ENCODE measurements at places on chromosomes 3 and 15. TPM values are rescaled to one million over a fixed set of nuclear protein-coding genes. Genes with fewer than 3 reads are reported as not detected.
A peak's percentile ranks its signal among the peaks of the same experiment; 100 is the strongest.

DNA sequence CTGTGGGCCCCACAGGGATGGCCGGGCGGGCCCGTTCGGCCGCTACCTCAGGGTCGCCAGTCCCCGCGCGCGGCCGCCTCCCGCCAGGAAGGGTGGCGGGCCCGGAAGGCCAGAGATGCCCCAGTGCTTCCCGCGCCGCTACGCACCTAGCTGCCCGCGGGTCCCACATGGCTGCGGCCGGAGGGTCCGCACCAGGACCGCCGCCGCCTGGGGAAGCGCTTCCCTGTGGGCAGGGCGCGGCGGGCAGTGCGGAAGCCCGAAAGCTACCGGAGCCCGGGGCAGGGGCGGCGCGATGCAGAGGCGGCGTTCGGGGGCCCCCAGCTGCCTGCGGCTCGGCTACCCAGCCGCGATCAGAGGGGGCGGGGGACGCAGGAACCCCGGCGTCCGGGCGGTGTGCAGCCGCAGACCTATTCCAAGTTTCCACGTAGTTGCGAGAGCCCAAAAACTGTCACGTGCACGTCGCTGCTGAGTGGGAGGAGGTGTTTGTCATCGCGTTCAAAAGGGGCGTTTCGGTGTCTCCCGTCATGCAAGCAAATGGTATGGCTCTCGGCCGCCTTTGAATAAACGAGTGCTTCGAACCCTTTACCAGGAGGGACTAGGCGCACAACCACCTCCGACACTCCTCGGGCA lies at the start of gene TRANK1:
Gene TRANK1, minus strand, starts transcription at position 414 of the 630 bp plus-strand sequence. Its CDS starts 245 bp downstream, at position 169.
- no peaks in the 10 kb centered on the region for H3K36me3 ChIP-seq
- H3K27ac ChIP-seq = peak within 1 kb of the TSS; percentile 73
- H3K27me3 ChIP-seq = no peaks in the 10 kb centered on the region
- peak within 1 kb of the TSS; percentile 41 for H3K4me3 ChIP-seq

GRCh38 chr15:41919954-41920538 lies 26.2 kb upstream of the SPTBN5 start:
- peak; percentile 97 for DNase-seq
- peaks cover 7% of the 10 kb centered on the region for H3K36me3 ChIP-seq
- H3K27me3 ChIP-seq = no peaks in the 10 kb centered on the region
- H3K4me1 ChIP-seq = peaks cover 22% of the 10 kb centered on the region

GRCh38 chr15:42914728-42915497 lies 5.7 kb downstream of the TTBK2 start:
- H3K4me1 ChIP-seq = peaks cover 3% of the 10 kb centered on the region
- no peaks in the 10 kb centered on the region for H3K27me3 ChIP-seq
- peak overlapping the region; percentile 52 for H3K27ac ChIP-seq
- peak overlapping the region; percentile 36 for H3K4me3 ChIP-seq

GRCh38 chr15:33080006-33080405 lies 114.5 kb downstream of the FMN1 start:
- peaks cover 4% of the 10 kb centered on the region for H3K4me1 ChIP-seq
- no peak overlapping the region for H3K4me3 ChIP-seq
- H3K36me3 ChIP-seq = peaks cover 2% of the 10 kb centered on the region
- no peak for DNase-seq

SPSB4 gene
- total RNA-seq = not detected
